ENCODE measurements at places on chromosomes 13 and 19.
A peak's percentile ranks its signal among the peaks of the same experiment; 100 is the strongest.

- peak; percentile 40 for DNase-seq
Observed at GRCh38 chr19:14149509-14149994, 13.2 kb upstream of the ASF1B start.

DNA sequence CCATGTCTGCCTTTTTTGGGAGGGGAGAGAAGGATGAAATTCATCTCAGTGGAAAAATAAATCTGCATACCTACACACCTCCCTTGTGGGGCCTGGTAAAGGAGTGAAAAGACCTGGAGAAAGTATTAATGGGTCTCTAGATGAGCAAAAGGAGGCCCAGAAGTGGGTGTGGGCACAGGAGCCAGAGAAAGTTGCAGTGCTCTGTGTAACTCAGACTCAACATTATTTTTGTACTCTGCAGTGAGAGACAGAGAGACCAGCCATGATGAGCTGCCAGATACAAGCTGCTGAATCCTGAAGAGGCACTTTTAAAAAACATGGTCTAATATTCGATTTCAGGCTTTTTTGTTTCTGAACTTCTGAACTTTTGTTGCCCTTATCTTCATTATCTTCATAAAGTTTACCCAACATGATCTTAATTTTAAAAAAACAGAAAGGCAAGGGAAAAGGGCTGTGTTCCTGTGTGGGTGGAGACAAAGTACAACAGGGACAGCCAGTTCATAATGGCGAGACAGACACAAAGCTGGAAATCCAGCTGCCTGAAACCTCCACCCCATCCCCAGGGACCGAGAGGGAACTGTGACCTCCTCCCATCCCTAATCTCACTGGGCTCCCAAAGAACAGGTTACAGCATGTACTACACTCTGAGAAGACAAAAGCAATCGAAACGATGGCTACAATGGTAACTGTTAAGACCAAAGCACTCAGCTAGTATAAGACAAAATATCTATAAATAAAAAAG lies 77.2 kb downstream of the KLF12 start:
- DNase-seq = no peak

DNA sequence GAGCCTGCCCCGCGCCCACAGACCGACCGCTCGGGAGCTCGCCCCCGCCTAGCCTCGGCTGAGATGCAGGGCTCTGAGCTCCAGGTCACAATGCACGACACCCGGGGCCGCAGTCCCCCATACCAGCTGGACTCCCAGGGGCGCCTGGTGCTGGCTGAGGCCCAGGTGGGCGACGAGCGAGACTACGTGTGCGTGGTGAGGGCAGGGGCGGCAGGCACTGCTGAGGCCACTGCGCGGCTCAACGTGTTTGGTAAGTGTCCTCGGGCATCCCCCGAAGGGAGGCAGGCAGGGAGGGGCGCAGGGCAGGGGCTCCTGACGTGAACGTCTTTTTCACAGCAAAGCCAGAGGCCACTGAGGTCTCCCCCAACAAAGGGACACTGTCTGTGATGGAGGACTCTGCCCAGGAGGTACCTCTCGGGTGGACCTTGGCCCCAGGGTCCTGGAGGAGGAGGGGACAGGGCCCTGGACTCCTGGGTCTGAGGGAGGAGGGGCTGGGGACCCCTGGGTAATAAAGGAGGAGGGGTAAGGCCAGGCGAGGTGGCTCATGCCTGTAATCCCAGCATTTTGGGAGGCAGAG lies 3.3 kb downstream of the BCAM start:
- no peak for DNase-seq

DNA sequence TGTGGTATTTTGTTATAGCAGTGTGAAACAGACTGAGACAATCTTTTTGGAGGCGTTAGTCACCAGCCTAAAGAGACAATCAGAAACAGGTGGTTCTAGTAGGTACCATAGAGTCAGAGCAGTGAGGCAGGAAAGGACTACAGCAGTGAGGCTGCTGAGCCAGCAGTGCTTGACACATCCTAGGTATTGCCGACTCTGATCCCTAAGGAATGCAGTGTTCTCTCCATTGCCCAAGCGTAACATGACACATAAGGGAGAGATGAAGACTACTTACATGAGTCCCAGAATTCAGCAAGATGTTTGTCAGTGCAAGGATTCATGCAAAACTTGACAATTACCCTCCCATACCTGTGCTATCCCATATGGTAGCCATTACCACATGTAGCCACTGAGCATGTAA lies 62.4 kb upstream of the XPO4 start:
- no peak for DNase-seq

GRCh38 chr13:88617176-88617575 lies 946.0 kb downstream of the SLITRK5 start:
- DNase-seq = no peak

Data from stimulated activated CD4-positive, alpha-beta T cell treated with anti-CD3 and anti-CD28 coated beads, Interleukin-4, amount 100 ng/mL, for 24 hours (primary cell).